BE2C (cell line): ENCODE measurements at places on chromosomes 5 and 9.

- no peak for DNase-seq
Observed at GRCh38 chr9:114395334-114395617, 7.5 kb upstream of the AKNA start.

DNA sequence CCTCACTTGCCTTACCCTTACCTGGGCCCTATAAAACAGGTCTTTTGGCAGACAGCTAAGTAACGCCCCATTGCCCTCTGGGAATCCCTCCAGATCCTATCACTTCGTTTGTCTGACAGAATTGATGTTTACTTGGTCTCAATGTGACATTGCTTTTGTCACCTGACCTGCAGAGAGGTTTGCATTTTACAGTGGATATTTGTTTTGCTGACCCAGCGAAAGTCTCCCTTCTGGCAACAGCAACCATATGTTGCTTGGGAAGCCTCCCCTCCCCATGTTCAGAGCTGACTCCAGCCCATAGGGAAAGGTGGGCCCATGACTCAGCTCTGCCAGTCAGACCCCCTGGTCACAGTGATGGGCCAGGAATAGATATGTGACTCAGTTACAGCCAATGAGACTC is 54.0 kb upstream of the LARP1 start:
- no peak for DNase-seq

DNA sequence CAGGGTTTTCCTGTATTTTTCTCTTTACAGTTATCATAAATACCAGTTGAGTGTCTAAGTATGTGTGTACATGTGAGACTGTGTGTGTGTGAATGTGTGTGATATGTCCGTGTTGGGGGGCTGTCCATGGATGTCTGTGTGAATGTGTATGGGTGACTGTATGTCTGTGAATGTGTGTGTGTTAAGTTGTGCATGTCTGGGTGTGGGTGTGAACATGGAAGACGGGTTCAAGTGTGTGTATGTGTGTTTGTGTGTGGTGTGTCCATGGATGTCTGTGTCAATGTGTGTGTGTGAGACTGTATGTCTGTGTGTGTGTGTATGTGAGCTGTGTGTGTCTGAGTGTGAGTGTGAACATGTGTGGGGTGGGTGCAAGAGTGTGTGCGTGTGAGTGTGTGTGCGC is 55.0 kb downstream of the VAV2 start:
- DNase-seq = no peak

GRCh38 chr9:113139225-113139829 is 11.5 kb upstream of the SLC31A2 start:
- no peak for DNase-seq

DNA sequence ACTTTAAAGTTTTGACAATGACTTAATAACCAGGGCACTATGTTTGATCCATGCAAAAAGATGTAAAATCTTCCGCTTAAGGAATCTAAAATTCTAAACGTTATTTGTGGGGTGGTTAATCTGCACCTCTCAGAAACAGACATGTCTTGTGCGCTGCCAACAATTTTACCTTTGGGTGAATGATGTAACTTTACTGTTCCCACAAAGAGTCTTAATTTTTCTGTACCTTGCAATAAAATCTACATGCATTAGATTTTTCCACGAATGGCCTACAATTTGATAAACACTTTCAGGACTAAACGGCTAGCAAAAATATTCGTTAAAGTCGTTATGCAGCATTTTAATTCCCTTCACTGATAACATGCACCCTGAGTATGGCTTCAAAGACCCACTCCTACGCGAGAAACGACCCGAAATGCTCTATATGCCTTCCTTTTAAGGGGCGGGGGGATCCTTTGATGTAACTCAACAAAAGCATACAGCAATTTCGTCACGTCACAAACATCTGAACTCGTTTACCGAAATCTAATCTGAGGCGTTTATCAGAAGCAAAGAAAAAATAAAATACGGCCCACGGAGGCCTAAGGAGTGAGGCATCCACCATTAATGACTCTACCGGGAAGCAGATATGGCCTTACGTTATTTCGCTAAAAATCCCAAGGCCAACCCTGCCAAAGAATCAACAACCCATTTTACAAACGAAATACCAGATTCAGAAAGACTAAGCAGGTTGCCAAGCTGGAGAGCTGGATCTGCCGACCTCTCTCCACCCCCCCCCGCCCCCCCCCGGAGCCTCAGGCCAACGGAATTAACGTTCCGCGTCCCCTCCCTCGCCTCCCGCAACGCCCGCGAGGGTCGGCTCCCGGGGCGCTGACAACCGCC is 621 bp downstream of the AK6 start:
- DNase-seq = no peak

GRCh38 chr9:131406563-131407436 is 12.9 kb downstream of the PRRC2B start:
- no peak for DNase-seq

GRCh38 chr9:79060766-79061165 is 511.0 kb upstream of the TLE4 start:
- no peak for DNase-seq

DNA sequence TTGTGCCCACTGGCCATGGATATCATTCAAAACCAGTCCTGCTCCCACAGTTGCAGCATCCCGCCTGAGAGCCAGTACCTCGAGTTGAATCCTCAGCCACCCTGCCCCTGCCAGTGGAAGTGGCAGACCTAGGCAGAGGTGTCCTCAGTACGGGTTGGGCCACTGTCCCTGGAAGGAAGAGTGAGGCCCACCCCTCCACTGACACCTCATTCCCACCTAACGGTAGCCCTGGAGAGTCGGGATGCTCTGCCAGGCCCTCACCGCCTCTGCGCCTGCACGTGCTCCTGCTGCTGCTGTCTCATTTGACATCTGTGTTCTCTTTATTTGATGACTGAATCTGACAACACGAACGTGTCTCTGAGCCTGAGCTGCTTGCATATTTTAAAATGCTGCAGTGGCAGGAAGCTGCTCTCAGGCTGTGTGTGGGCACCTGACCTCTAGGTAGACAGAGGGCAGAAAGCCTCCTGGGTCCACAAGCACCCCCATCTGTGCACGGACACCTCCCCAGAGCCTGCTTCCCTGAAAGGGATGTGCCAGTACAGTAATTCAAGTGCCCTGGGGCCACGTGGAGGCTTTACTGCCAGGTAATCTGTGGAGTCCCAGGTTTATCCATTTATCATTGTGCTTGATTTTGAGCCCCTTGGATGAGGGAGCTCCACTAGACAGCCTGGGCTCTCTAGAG is 194.7 kb downstream of the CACNA1B start:
- no peak for DNase-seq

- no peak for DNase-seq
Observed at GRCh38 chr5:84825606-84826005, 440.9 kb upstream of the EDIL3 start.

GRCh38 chr5:167881041-167881440 is 410.4 kb upstream of the WWC1 start:
- DNase-seq = no peak
